Activated T-helper 1 cell treated with anti-CD3 and anti-CD28 coated beads, Interleukin-12 subunit alpha, Interleukin-12 subunit beta, Interleukin-2, Interleukin-4 antibody, amounts not matched to agents 30 ng/mL and 10 ng/mL and 1 ng/mL, durations not matched to agents 14 hours and 24 hours and 36 hours (primary cell): ENCODE measurements at places on chromosomes 4 and X. TPM values are rescaled to one million over a fixed set of nuclear protein-coding genes. Genes with fewer than 3 reads are reported as not detected.

FOXR2 gene
- total RNA-seq, result not detected in 2 replicates

GRCh38 chr4:101356928-101357327 lies 9.6 kb upstream of the PPP3CA start:
- H3K27ac ChIP-seq, result no peak overlapping the region
- no peak for DNase-seq
- peaks cover 45% of the 10 kb centered on the region for H3K27me3 ChIP-seq
- H3K4me3 ChIP-seq, result no peak overlapping the region
- H3K4me1 ChIP-seq, result no peaks in the 10 kb centered on the region
- H3K36me3 ChIP-seq, result no peaks in the 10 kb centered on the region

GRCh38 chr4:1590244-1590643 lies 93.9 kb downstream of the FAM53A start:
- H3K27me3 ChIP-seq, result no peaks in the 10 kb centered on the region
- peaks cover 2% of the 10 kb centered on the region for H3K36me3 ChIP-seq
- H3K4me3 ChIP-seq, result no peak overlapping the region
- H3K27ac ChIP-seq, result no peak overlapping the region
- no peak for DNase-seq

- DNase-seq, result no peak
- H3K36me3 ChIP-seq, result no peaks in the 10 kb centered on the region
- H3K4me1 ChIP-seq, result no peaks in the 10 kb centered on the region
- H3K27ac ChIP-seq, result no peak overlapping the region
- H3K27me3 ChIP-seq, result peaks cover 4% of the 10 kb centered on the region
- no peak overlapping the region for H3K4me3 ChIP-seq
Observed at GRCh38 chr4:123939621-123940020, 543.0 kb downstream of the SPRY1 start.

BCAP31 gene
- 156 and 166 TPM in 2 replicates for total RNA-seq

GRCh38 chrX:86002076-86002896 lies 45.1 kb downstream of the CHM start:
- DNase-seq, result peak; percentile 12
- no peak overlapping the region for H3K4me3 ChIP-seq
- no peak overlapping the region for H3K27ac ChIP-seq
- peaks cover 21% of the 10 kb centered on the region for H3K4me1 ChIP-seq

GABRE gene
- total RNA-seq, result not detected in 2 replicates

- no peak overlapping the region for H3K4me3 ChIP-seq
- H3K36me3 ChIP-seq, result no peaks in the 10 kb centered on the region
- peaks cover 2% of the 10 kb centered on the region for H3K27me3 ChIP-seq
- DNase-seq, result no peak
- no peak overlapping the region for H3K27ac ChIP-seq
Observed at GRCh38 chr4:128583753-128584712, 225.5 kb upstream of the JADE1 start.

GRCh38 chr4:112813790-112814189 lies 176.8 kb downstream of the LARP7 start:
- no peaks in the 10 kb centered on the region for H3K36me3 ChIP-seq
- H3K4me1 ChIP-seq, result peaks cover 13% of the 10 kb centered on the region
- DNase-seq, result no peak
